Brain pericyte (primary cell): ENCODE measurements at places on chromosomes 4 and X.

DNA sequence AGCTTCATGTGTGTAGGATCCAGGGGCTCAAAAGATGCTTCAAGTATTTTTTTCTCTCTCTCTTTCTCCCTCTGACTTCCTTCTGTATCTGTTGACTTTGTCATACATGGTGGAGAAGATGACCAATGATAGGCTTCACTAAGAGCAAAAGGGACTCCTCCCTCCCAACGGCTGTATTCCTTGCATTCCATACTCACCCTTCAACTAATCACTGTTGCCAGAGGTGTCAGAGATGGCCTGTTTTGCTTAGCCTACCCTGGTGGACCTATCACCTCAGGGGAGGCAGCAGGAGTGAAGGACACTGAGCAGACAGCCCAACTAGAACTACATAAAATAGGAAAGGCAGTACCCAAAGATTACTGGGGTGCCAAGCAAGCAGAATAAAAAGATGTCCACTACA is 62.2 kb upstream of the C1QTNF7 start:
- no peak for DNase-seq

GRCh38 chr4:48299560-48299959 is 29.9 kb upstream of the TEC start:
- no peak for DNase-seq

DNA sequence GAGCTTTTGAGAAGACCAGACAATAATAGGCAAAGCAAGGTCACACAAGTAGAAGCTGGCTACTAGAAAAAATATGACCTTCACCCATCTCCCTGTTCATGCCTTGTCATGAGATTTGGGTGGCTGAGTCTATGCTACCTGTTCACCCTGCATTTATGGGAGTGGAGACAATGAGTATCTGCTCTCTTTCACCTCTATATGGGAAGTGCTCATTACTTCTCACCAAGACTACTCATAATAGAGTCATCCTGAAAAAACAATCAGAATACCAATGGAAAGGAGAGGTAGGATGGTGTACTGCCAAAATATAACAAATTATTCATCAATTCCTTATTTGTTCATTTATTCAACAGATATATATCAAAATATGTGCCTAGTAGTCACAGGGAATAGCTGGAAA is 921.8 kb upstream of the INTU start:
- no peak for DNase-seq

DNA sequence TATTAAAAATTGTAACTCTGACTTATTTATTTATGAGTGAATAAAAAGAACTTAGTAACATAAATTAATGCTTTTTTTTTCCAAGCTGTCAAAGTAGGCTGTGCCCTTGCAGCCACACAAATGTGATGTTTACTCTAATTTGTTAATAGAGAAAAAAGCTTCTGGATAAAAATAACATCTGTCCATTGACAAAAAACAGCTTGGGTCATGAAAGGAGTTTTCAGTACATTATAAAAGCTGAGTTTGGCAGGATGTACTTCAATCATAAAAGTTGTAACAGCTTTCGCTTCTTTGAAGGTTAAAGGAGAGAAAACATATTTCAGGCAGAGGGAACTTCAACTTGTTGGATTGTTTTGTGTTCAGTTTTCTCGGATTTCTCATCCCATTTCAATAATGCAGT is 105.6 kb downstream of the SLC4A4 start:
- DNase-seq = no peak

- no peak for DNase-seq
Measured at GRCh38 chr4:185247151-185247550, 37.8 kb downstream of the SNX25 start.

DNA sequence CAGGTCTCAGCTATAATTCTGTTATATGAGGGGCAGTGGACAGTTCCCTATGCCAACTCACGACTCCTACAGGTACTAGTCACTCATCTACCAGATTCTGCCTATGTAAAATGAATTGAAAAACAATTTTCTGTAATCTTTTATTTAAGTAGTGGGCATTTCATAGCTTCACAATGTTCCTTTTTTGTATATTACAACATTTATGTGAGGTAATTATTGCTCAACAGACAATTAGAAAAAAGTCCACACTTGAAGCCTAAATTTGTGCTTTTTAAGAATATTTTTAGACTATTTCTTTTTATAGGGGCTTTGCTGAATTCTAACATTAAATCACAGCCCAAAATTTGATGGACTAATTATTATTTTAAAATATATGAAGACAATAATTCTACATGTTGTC is 20.4 kb downstream of the EREG start:
- DNase-seq = no peak
